HepG2 (cell line): ENCODE measurements at places on chromosomes 1 and 21.

DNA sequence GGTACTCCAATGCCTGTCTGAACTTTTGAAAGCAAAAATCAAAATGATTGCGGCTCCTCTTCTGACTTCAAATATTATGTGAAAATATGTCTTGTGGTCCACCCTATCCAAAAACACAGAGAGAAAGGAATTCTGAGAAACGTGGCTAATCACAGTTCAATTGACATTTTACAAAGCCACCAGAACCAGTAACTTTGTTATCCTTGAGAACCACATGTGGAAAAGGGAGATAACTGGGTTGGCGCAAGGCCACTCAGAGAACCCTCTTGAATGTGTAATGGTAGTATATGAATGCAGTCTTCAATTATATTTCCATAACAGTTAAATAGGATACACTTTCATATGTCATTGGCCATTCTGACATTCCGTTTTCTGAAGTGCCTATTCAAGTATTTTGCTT lies 1030.0 kb upstream of the TMPRSS15 start:
- DNase-seq: no peak

GRCh38 chr1:41241354-41241748 lies 755 bp downstream of the SCMH1 start:
- DNase-seq: peak; percentile 37

GRCh38 chr1:16020325-16020724 lies 1.5 kb upstream of the CLCNKA start:
- no peak for DNase-seq

DNA sequence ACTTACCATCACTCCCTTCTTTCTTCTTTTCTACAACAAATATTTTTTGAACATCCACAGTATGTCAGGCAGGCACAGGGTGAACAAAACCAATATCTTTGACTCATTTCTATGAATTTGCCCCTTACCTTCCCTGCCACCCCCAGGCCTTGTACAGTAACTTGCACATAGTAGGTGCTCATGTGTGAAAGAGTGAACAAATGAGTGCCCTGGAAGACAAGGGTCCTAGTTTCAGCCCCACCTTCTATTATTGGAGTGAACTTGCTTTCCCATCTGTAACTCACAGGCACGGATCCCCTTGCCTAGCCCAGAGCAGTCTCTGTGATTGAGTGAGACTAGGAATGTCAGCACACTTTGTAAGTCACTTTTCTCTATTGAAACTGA lies 12.8 kb downstream of the ZDHHC18 start:
- no peak for DNase-seq
